CD4-positive, alpha-beta T cell treated with Interleukin-12 subunit alpha and Interleukin-12 subunit beta, for 1 hour (primary cell): ENCODE measurements at places on chromosomes 1 and 21.

DNA sequence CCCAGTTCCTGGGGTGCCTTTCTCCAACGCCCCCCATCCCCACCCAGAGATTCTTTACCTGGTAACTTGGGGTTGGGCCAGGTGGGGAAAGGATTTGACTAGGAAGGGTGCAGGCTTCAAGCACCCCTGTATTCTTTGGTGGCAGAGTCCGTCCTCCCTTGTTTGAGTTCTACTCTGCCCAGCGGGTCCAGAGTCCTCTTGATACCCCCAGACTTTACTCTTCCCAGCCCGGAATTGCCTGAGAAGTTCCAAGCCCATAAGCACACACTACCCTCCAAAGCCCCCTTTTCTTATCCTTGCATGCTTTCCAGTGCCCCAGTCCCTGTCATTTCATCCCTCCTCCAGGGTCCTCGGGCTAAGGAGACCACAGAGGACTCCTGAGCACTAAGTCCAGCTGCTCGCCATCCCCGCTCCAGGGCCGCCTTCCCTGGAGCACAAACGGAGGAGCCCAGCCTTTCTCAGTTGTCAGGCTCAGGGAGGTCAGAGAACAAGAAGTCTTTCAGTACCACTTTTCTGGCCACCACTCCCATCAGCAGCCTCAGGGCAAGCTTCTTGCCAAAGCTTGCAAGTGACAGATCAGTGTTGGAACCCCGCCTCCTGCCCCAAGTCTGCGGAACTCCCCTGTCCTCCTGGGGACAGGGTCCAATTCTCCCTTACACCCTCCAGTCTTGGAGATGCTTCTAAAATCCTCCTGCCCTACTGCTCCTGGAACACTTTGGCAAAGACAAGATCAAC is 12.2 kb downstream of the SLC45A3 start:
- no peak for DNase-seq

- DNase-seq, result no peak
These were observed 38.5 kb downstream of the PYHIN1 start for GRCh38 chr1:158969855-158970254.

DNA sequence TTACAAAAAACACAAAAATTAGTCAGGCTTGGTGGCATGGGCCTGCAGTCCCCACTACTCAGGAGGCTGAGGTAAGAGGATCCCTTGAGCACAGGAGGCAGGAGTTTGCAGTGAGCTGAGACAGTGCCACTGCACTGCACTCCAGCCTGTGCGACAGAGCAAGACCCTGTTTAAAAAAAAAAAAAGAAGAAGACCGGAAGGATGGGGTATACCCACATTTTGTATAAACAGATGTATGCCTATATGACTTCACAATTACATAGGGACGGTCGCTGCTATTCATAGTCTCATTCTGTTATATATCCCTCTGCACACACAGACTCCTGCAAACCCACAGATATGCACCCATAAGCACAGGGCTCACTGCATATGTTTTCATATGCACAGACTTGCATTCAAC is 12.7 kb downstream of the LCK start:
- DNase-seq, result peak; percentile 25

DNA sequence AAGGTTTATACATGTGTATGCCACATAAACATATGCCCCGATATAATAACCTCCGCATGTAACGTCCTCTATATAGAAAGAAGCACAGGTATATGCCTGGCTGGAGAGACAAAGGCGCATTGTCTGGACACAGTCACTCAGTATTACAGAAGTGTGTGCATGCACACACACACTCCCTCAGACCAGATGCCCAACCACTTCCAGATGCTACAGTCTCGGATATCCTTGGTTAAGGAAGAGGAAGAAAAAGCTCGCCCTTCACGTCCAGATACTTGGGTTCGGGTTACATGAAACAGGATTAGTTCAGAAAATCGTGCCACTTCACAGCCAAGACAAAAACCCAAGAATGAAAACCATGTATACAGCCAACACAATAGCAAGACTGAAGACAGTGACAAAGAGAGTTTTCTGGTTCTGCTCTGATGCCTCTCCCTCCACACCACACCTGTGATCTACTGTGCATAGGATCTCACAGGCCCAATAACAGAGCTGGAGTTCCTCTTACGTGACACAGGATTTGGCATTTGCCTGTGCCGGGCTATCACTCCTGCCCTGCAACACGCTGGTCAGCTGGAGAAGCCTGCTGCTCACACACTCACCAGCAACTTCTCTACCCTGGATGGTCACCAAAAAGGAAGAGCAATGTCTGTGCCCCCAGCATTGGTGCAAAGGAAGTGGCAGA is 75.0 kb downstream of the SSBP3 start:
- DNase-seq, result no peak

DNA sequence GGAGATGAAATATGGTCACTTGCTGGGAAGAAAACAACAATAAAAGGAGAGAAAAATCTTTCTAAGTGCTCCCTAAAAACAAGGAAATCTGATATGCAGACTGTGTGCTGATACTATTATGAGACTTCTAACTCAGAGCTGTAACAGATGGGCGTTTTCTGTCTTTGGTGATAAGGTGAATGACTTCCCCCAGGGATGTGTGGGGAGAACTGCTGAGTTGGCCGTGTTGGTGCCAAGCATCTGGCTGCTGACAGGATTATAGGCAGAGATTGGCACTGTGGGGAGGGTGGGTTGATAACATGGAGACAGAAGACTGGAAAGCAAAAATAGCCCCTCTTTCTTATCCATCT is 438.5 kb upstream of the PLXNA2 start:
- DNase-seq, result no peak

DNA sequence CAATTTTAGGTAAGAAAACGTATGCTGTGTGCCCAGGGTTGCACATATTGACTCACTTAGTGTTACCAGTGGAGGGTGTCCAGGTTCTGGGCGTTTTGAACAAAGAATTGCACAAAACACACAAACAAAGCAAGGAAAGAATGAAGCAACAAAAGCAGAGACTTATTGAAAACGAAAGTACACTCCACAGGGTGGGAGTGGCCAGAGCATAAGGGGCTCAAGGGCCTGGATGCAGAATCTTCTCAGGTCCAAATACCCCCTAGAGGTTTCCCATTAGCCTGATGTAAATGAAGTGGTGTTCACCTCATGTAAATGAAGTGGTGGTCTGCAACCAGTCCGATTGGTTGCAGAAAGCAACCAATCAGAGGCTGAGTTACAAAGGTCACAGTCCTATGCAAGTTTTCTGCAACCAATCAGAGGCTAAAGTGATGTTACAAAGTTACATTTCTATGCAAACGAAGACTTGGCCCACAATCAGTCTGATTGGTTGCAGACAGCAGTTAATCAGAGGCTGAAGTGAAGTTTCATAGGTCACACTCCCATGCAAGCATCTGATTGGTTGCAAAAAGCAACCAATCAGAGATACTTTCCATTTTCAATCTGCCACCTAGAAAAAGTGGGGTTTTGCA is 228.3 kb downstream of the ST6GALNAC3 start:
- no peak for DNase-seq

DNA sequence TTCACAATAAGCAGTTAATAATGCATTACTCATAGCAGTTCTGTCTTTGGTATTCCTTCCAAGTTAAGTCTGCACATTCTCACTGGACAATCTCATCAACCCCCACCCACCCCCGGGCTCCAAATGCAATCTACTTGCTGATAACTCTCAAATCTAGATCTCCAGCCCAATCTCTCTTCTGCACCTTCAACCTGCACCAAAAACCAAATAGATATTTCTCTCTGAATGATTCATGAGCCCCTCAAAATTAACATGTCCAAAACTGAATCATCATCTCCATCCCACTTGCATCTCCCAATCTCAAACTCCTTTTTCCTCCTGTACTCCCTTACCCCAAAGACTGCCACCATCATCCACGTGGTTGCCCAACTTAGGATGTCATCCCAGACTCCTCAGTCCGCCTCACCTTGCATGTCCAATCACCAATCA is 2.7 kb downstream of the DOCK7 start:
- DNase-seq, result no peak

DNA sequence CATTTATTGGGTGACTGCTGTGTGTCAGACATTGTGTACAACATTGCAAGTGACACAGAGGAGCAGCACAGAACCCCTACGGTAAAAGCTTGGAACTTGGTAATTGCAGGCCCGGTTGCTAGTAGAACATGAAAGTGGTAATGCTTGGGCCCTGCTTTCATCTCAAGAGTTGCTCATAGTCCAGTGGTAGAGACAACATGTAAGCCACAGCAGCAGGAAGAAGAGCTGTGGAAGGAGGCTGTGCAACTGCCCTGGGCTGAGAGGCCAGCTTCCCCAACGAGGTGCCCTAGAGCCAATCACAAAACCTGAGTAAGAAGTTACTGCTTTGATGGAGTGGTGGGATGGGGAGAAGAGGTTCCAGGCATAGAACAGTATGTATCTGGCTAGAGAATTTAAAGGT is 18.4 kb downstream of the CNIH4 start:
- no peak for DNase-seq

- no peak for DNase-seq
These were observed 119.8 kb upstream of the IRF2BP2 start for GRCh38 chr1:234729561-234730474.

DNA sequence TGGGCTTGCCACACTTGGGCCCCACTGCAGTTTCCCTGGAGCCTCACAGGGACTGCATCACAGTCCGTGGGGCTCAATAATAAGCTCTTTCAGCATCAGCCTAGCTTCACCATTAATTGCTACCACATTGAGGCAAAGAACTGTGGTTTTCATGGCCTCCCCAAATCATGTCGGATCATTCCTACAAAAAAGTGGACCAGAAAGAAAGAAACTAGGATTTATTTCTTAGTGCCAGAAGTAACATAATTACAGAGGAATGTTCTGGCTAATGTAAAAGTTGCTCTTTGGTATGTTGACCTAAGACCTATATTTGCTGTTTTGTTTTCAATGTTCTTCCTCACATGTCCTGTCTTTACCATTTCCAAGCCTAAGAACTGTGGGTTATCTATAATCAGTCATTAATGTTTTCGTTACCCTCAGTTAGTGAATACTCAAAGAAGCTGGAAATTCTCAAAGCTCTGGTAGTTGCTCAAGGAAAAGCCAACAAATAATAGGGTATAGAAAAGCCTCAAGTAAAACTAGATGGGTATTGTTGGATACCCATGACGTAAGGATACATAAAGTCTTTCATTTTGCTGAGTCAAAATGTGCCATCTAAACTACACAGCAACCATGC is 173.9 kb downstream of the LTN1 start:
- no peak for DNase-seq

DNA sequence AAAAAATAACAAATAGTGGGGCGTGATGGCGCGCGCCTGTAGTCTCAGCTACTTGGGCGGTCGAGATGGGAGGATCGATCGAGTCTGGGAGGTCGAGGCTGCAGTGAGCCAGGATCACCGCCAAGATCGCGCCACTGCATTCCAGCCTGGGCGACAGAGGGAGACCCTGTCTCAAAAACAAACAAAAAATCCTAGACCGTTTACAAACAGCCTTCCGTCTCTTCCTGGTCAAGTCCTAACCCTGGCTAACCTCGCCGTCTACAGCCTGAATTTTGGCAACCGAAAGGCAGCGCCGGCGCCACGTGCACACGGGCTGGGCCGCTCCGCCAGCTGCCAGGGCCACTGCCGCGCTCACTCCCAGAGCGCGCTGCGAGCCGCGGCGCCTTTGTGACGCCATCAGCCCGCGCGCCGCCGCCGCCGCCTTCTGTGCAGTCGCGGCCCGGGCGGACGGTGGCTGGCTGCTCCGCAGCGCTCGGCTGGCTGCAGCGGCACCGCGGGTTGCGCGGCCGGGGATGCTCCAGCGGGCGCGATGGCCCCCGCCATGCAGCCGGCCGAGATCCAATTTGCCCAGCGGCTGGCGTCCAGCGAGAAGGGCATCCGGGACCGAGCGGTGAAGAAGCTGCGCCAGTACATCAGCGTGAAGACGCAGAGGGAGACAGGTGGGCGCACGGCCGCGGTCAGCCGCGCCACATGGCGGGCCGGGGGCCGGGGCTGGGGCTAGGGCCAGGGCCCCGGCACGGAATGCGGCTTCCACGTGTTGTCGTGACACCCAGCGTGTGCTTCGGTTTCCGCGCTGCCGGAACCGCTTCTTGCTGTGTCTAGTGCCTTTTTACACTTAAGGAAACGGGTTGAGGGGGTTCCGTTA is at the start of the genes HSF2BP and RRP1B:
Gene HSF2BP (minus strand): TSS at position 353 of the 865 bp plus-strand sequence. CDS start 1,392 bp downstream, outside the sequence.
Gene RRP1B (plus strand): TSS at position 425 of the 865 bp plus-strand sequence. CDS start 105 bp downstream, at position 530.
- DNase-seq, result peak; percentile 83

- DNase-seq, result no peak
These were observed 47.9 kb downstream of the SLC45A1 start for GRCh38 chr1:8365661-8366362.

GRCh38 chr1:46223472-46223943 is 20.4 kb downstream of the LURAP1 start:
- DNase-seq, result peak; percentile 66

GRCh38 chr1:179038528-179039281 is 13.0 kb downstream of the FAM20B start:
- no peak for DNase-seq

DNA sequence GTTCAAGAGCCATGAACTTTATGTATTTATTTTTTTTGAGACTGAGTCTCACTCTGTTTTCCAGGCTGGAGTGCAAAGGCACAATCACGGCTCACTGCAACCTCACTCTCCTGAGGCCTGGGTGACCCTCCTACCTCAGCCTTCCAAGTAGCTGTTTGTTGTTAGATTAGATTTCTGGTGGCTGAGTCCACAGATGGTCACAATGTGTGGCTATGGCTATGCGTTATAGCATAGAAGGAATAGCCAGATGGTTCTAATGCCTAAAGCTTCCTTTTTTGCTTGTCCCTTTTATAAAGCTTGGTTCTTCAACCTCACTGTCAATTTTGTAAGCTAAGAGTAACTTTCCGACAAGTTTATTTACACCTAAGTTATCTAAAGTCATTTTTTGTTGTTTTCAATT is 62.3 kb upstream of the FMN2 start:
- DNase-seq, result no peak

DNA sequence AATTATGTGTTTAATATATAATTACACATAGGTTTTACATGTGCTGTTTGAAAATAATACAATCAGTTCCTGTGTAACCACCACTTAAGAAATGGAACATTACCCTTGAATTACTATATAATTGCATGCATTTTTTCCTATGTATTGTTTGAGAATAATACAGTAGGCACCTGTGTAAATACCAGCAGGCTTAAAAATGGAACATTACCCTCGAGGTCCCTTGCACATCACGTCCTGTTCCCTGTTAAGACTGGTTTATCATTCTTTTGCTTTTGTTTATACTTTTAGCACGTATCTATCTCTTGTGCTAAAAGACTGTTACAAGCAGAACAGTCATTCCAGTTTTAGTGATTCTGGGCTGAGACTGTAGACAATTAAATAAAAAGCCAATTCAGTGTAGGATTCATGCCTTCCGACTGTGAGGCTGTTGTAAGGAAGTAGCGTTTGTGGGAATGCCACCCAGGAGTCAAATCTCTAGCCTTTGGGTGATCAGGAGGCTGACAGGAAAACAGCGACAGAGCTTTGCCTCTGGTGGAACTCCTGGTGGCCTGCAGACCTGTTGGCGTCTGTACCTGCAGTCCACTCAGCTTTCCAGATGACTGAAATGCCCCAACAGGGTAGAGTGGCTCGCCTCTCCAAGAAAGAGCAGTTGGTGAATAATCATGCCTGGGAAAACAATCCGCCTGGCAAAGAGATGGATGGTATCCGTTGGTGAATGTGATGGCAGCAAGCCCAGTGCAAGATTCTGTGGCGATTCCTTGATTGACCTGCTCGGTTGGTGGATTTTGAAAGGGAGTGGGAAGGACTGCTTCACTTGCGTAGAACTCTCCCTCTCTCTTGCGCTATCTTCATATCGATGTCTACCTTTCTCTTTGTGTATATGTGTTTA is 58.0 kb downstream of the DISC1 start:
- DNase-seq, result no peak
